ENCODE measurements at places on chromosomes 16 and 17.

GRCh38 chr17:65572186-65572580, 10.7 kb upstream of the AXIN2 start:
- H3K36me3 ChIP-seq = no peaks in the 10 kb centered on the region
- no peak overlapping the region for H3K27ac ChIP-seq
- DNase-seq = no peak
- H3K4me1 ChIP-seq = no peaks in the 10 kb centered on the region

DNA sequence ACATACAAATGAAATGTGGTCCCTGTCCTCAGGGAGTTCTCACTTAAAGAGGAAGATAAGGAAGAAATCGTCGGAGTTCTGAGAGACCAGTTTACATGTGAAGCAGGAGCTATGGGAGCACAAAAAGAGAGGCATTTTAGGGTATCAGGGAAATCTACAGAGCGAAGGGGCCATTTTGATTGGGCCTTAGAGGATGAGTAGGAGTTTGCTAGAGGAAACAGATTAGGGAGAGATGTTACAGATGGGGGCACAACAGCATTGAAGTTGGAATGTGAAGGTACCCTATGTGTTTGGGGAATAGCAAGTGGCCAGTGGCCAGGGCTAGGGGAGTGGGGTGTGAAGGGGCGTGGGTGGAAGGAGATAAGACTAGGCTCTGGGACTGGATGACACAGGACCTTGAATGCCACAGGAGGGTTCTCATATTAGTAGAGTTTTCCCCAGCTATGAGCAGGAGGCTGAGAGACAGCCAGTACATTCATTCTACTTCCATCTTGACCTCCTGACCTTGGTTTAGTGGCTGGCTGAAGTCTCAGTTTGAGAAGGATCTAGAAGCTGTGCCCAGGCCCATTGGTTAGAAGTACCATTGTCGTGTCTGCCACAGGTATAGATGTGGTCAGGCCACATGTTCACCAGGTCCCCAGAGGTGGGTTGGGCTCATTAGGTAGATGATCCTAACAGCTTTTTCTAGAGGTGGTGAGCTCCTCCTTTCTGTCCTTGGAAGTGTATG, 34.8 kb downstream of the CPNE2 start:
- H3K27me3 ChIP-seq = no peaks in the 10 kb centered on the region
- peaks cover 41% of the 10 kb centered on the region for H3K36me3 ChIP-seq
- DNase-seq = no peak
- no peak overlapping the region for H3K4me3 ChIP-seq
- H3K27ac ChIP-seq = no peak overlapping the region

- no peaks in the 10 kb centered on the region for H3K36me3 ChIP-seq
- peaks cover 7% of the 10 kb centered on the region for H3K4me1 ChIP-seq
- no peaks in the 10 kb centered on the region for H3K27me3 ChIP-seq
- H3K4me3 ChIP-seq = no peak overlapping the region
- no peak overlapping the region for H3K27ac ChIP-seq
- DNase-seq = no peak
Observed at GRCh38 chr17:66542967-66543520, 240.6 kb downstream of the PRKCA start.

DNA sequence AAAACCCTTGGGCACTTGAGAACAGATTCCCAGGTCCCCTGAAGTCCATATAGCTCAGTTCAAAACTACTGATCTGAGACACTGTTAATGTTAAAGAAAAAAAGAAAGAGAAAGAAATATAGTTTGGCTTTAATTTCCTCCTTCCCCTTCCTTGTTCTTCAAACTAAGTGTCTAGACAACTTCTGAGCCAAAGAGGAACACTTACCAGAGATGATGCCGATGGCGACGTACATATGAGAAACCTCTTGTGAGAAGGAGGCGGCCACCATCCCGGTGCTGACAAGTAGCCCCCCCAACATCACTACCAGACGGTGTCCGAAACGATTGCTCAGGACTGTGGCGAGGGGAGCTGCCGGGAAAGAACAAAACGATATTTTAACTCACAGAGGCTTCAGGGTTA, 17.2 kb downstream of the SLC16A6 start:
- H3K4me3 ChIP-seq = no peak overlapping the region
- H3K27me3 ChIP-seq = no peaks in the 10 kb centered on the region
- DNase-seq = no peak

DNA sequence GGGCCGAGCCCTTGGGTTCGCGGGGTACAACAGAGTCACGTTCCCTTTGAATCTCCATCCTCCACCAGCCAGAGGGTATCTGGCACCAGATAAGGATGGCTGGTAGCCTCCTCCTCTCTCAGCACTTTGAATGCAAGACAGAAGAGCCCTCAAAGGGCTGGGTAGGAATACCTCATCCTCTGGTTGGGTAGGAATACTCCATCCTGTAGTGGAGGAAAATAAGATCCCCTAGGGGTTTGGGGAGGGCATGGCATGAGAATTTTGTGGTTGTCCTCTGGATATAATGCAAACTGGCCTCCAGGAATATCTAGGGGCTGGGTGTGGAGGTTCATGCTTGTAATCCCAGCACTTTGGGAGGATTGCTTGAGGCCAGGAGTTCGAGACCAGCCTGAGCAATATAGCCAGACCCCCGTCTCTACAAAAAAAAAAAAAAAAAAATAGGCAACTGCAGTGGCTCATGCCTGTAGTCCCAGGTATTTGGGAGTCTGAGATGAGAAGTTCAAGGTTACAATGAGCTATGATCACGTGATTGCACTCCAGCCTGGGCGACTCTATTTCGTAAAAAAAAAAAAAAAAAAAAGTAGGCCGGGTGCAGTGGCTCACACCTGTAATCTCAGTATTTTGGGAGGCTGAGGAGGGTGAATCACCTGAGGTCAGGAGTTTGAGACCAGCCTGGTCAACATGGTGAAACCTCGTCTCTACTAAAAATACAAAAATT, 2.7 kb downstream of the IGFBP4 start:
- H3K36me3 ChIP-seq = no peaks in the 10 kb centered on the region
- H3K4me3 ChIP-seq = peak overlapping the region; percentile 71
- H3K27me3 ChIP-seq = no peaks in the 10 kb centered on the region
- peaks cover 73% of the 10 kb centered on the region for H3K4me1 ChIP-seq
- H3K27ac ChIP-seq = peak overlapping the region; percentile 90

DNA sequence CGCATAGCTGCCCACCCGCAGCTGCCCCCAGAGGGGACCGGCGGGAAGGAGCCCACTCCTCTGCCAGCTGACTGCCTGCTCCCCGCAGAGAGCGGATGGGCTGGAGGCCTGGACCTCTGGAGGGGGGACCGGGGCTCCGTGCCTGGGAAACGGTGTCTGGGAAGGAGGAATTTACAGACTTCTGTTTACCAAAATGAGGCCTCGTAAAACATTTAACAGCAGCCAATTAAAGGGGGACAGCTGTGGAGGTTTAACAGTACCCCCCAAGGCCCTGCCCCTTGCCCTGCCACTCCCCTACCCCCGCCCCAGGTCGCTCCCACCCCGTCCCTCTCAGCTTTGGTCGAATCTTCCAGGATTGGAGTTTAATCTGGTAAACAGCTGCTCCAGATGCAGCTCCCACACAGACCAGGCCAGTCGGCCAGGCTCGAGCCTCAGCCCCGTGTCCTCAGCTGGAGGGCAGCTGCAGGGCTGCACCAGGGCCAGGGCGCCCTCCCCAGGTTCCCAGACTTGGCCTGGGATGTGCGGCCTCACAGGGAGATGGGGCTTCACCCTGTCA, 41.1 kb downstream of the BAHCC1 start:
- DNase-seq = peak; percentile 85
- no peak overlapping the region for H3K4me3 ChIP-seq
- H3K27ac ChIP-seq = peak overlapping the region; percentile 78
- H3K27me3 ChIP-seq = no peaks in the 10 kb centered on the region

- no peak overlapping the region for H3K4me3 ChIP-seq
- DNase-seq = no peak
- H3K36me3 ChIP-seq = peaks cover 16% of the 10 kb centered on the region
- H3K27ac ChIP-seq = peak overlapping the region; percentile 39
Observed at GRCh38 chr16:57667048-57667525, 1.0 kb upstream of the ADGRG3 start.

- H3K36me3 ChIP-seq = no peaks in the 10 kb centered on the region
- no peak overlapping the region for H3K27ac ChIP-seq
- no peaks in the 10 kb centered on the region for H3K27me3 ChIP-seq
- no peaks in the 10 kb centered on the region for H3K4me1 ChIP-seq
Observed at GRCh38 chr17:70251706-70252105, 82.4 kb downstream of the KCNJ2 start.

DNA sequence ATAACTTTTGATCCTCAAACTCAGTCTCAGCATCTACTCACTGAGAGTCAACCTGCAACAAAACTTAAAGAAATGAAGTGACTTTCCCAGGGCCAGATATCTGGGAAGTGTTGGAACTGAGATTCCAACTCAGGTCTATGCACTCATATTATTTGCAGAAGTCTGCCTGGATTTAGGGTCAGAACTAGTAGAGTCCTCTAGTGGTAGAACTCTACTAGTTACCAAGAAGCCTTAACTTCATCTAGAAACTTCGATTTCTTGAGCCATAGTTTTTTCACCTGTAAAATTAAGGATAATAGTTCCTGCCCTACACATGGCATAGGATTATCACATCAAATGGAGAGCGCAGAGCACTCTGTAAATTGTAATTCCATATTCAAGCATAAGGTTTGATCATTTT, 23.4 kb upstream of the KRT24 start:
- no peak for DNase-seq
- H3K27me3 ChIP-seq = no peaks in the 10 kb centered on the region
- H3K4me1 ChIP-seq = no peaks in the 10 kb centered on the region
- no peak overlapping the region for H3K27ac ChIP-seq
- H3K36me3 ChIP-seq = no peaks in the 10 kb centered on the region

- no peak overlapping the region for H3K4me3 ChIP-seq
- peaks cover 16% of the 10 kb centered on the region for H3K36me3 ChIP-seq
- no peaks in the 10 kb centered on the region for H3K27me3 ChIP-seq
- no peak overlapping the region for H3K27ac ChIP-seq
Observed at GRCh38 chr16:84584678-84585077, 33.2 kb downstream of the COTL1 start.

DNA sequence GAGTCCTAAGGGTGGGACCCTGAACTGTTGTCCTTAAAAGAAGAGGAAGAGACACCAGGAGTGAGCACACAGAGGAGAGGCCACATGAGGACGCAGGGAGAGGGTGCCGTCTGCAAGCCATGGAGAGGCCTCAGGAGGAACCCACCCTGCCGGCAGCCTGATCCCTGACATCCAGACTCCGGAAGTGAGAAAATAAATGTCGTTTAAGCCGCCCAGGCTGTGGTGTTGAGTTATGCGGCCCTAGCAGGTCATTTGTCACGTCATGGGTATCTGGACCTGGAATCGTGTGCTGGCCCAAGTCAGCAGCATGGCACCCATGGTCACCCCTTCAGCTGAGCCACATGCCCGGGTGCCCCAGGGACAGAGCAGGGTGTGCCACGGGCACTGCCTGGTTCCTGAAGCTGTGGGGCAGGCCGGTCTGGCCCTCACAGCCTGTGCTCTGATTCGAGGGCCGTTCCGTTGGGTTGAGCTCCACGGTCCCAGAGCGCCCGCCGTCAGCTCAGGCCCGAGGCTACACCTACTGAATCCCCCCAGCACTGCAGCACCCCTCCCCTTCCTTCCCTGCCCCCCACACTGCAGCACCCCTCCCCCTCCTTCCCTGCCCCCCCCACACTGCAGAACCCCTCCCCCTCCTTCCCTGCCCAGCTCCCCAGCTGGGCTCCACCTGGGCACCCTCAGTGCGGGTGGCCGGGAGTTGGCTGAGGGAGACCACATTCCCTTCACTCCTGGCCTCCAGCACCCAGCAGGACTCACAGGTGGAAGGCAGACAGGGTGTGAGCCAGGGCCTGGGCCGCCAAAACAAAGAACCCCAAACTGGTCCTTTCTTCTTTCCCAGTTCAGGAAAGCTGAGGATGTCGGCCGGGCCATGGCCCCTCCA, 2.7 kb upstream of the CCDC57 start:
- peaks cover 47% of the 10 kb centered on the region for H3K4me1 ChIP-seq
- H3K4me3 ChIP-seq = no peak overlapping the region
- no peaks in the 10 kb centered on the region for H3K27me3 ChIP-seq
- peak; percentile 43 for DNase-seq

DNA sequence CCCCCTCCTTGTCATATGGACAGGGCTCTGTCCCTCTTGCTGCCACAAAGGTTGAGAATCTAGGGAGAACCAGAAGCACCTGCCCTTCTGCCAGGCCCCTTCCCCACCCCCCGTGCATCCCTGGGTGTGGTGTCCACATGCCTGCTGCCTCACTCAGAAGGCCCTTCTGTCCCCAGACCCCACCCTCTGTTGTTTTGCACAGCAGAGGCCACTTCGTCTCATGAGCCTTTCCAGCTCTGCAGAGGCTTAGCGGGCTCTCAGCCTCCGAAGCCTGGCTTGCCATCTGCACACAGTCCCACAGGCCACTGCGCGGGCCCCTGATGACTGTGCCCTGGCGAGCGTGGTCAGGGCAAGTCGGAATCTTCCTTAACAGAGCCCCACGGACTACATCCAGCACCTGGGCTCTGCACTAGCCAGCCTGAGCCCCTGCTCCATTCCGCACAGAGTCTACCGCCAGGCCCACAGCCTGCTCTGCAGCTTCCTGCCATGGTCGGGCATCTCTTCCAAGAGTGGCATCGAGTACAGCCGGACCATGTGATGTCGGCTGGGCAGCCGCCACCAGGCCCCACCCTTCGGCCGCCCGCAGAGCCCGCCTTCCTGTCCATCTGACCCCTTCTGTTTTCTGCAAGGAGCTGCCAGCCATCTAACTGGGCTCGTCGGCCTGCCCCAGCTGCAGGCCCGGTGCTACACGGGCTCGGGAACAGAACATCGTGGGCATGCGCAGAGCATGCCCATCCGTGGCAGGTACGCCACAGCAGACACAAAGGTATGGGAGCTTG, 10.8 kb downstream of the C16orf90 start:
- DNase-seq = no peak
- H3K4me3 ChIP-seq = no peak overlapping the region
- H3K27ac ChIP-seq = no peak overlapping the region
- no peaks in the 10 kb centered on the region for H3K27me3 ChIP-seq

- H3K36me3 ChIP-seq = no peaks in the 10 kb centered on the region
- peak overlapping the region; percentile 62 for H3K27ac ChIP-seq
- H3K4me3 ChIP-seq = no peak overlapping the region
- DNase-seq = no peak
Observed at GRCh38 chr16:57938936-57939871, 31.7 kb downstream of the CNGB1 start.

DNA sequence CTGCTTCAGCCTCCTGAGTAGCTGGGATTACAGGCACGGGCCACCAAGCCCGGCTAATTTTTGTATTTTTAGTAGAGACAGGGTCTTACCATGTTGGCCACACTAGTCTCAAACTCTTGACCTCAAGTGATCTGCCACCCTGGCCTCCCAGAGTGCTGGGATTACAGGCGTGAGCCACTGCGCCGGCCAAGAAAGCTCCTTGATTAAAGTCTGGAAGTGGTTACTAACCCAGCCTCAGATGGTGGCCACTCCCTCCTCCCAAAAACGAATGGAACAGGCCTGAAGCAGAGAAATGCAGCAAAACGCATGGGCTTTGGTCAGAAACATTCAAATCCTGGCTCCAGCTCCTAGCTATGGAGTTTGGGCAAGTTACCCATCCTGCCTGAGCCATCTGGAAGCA, 11.3 kb downstream of the FKBP10 start:
- DNase-seq = no peak
- no peaks in the 10 kb centered on the region for H3K4me1 ChIP-seq
- peaks cover 48% of the 10 kb centered on the region for H3K36me3 ChIP-seq
- H3K27me3 ChIP-seq = no peaks in the 10 kb centered on the region

GRCh38 chr16:30621765-30622164, 11.6 kb upstream of the ZNF689 start:
- H3K27ac ChIP-seq = no peak overlapping the region
- H3K4me1 ChIP-seq = no peaks in the 10 kb centered on the region
- H3K4me3 ChIP-seq = no peak overlapping the region
- H3K36me3 ChIP-seq = no peaks in the 10 kb centered on the region
- DNase-seq = no peak

- H3K4me3 ChIP-seq = no peak overlapping the region
- DNase-seq = no peak
- H3K27ac ChIP-seq = peak overlapping the region; percentile 6
Observed at GRCh38 chr16:73000907-73001521, 46.9 kb downstream of the ZFHX3 start.

All from upper lobe of left lung (tissue), 6 donors.